ENCODE measurements at places on chromosomes 4 and X.
A peak's percentile ranks its signal among the peaks of the same experiment; 100 is the strongest.

DNA sequence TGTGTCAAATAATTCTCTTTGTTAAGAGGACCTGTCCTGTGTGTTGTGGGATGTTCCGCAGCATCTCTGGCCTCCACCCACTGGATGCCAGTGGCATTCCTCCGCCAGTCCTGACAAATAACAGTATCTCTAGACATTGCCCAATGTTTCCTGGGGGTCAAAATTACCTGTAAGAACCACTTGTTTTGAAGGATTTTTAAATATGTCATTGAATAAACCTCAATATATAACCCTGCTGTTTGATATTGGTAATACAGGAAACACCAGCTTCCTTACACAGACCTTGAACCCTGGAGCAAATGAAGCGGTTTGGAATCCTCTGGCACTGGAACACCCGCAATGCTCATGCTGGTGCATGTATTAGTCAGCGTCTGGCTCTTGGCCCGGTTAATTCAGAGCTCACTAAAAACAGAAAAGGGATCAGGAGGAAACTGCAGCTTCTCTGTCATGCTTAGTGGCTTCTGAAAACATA is 101.3 kb downstream of the TBL1X start:
- DNase-seq: peak; percentile 61

GRCh38 chr4:24211856-24212255 is 322.0 kb upstream of the PPARGC1A start:
- peak; percentile 37 for DNase-seq

- DNase-seq: no peak
These were observed 1.1 kb upstream of the RAP1GDS1 start for GRCh38 chr4:98260047-98260578.

GRCh38 chr4:600850-601515 is 24.4 kb upstream of the PDE6B start:
- no peak for DNase-seq

DNA sequence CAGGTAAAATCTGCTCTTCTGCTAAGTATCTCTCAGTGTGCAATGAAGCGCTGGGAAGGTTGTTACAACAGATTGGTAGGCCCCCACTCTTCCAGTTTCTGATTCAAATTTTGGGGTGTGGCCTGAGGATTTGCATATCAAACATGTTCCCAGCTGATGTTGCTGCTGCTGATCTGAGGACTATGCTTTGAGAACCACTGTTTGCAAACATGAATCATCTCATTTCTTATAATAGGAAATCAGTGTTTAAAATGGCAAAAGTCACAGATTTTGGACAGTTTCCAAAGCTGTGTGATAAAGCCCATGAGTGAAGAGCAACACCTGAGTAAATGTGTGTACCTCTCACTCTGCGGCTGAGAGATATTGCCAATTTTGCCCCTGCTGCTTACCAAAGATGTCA is 36.2 kb upstream of the NDNF start:
- no peak for DNase-seq

GRCh38 chrX:21176921-21177571 is 197.2 kb upstream of the CNKSR2 start:
- no peak for DNase-seq

GRCh38 chr4:142840516-142841123 is 5.5 kb downstream of the INPP4B start:
- no peak for DNase-seq

- no peak for DNase-seq
These were observed 78.8 kb upstream of the PLAC1 start for GRCh38 chrX:134737061-134737460.

DNA sequence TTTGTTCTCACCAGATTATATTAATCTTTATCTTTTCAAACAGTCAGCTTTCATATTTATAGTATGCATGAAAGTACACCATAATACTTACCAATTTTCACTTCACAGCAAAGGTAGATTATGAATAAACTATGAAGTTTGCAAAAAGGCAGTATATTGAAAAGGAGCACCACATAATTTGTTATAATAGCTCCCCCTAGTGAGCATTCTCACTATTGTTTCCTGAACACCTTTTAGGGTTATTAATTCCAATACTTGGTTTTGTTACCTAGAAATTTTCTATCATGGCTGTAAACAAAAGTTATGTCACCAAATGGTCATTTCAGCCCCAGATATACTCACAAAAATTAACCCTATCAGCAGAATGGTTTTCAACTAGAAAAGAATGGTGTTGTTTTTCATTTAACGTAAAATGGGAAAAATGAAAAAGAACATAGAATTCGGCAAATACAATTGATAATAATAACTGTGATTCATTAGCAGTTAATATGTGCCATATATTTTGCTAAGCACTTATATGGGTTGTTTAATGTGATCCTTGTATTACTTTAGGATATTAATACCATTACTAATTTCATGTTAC is 30.2 kb upstream of the NKX6-1 start:
- DNase-seq: no peak
